Tibial nerve (tissue), 4 donors: ENCODE measurements at places on chromosomes 4 and X. TPM values are rescaled to one million over a fixed set of nuclear protein-coding genes. Genes with fewer than 3 reads are reported as not detected.

- H3K27ac ChIP-seq: no peak overlapping the region
- H3K4me3 ChIP-seq: no peak overlapping the region
- no peaks in the 10 kb centered on the region for H3K36me3 ChIP-seq
- no peak for DNase-seq
- no peaks in the 10 kb centered on the region for H3K4me1 ChIP-seq
- no peaks in the 10 kb centered on the region for H3K27me3 ChIP-seq
Observed at GRCh38 chr4:141180991-141181761, 39.5 kb upstream of the ZNF330 start.

- H3K27ac ChIP-seq: no peak overlapping the region
- H3K4me1 ChIP-seq: no peaks in the 10 kb centered on the region
- H3K27me3 ChIP-seq: no peaks in the 10 kb centered on the region
- no peaks in the 10 kb centered on the region for H3K36me3 ChIP-seq
- no peak overlapping the region for H3K4me3 ChIP-seq
Observed at GRCh38 chr4:125039550-125039949, 275.2 kb upstream of the FAT4 start.

- H3K4me3 ChIP-seq: no peak overlapping the region
- H3K27me3 ChIP-seq: no peaks in the 10 kb centered on the region
- no peaks in the 10 kb centered on the region for H3K36me3 ChIP-seq
- DNase-seq: no peak
Observed at GRCh38 chr4:126727461-126727860, 905.3 kb upstream of the INTU start.

DNA sequence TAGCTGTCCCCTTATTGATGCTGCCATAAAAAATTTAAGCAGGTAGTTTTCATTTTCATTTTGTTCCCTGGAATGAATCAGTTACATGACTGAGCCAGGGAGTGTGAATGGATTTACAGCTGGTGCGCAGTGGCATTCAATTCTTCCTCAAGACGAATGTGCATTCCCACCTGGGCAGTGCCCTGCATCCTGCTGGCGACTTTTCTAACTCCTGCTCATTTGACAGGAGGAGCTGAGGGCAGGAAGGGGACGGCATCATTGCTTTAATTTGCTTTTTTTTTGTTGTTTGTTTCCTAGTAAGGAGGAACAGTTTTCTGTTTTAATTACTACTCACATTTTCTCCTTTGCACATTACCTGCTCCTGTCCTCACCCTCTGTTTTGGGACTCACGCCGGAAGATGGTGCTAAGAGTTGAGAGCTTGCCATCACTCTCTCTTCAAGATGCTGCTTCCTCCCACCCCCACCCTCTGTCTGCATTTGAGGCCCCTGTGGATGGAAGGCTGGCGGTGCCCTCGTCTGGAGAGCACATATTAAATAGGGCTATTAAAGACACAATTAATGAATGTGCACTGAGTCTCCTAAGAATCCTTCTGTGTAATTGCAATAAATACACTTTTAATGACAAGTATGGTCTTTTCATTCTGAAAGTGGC lies 35.8 kb downstream of the PSAPL1 start:
- no peak overlapping the region for H3K4me3 ChIP-seq
- H3K36me3 ChIP-seq: no peaks in the 10 kb centered on the region
- no peak for DNase-seq
- no peaks in the 10 kb centered on the region for H3K27me3 ChIP-seq

DNA sequence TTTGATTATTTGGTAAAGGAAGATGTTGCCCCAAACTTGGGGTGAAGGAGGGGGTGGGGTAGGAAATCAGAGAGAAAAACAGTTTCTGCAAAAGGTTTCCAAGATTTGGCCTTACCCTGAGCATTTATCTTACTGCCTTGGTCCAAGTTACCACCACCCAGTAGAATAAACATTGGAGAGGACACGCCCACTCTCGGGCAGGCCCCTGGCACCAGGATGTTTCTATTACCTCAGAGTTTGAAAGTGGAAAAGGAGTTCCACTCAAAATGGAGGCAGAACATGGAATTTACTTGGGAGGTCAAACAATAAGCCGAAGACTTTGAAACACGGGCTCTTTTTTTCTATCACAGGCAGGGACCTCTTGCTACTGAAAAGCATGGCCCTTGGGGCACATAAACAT lies 113.7 kb downstream of the CHRNA9 start:
- no peak overlapping the region for H3K4me3 ChIP-seq
- no peaks in the 10 kb centered on the region for H3K27me3 ChIP-seq
- H3K4me1 ChIP-seq: no peaks in the 10 kb centered on the region
- no peak for DNase-seq
- H3K36me3 ChIP-seq: no peaks in the 10 kb centered on the region

GRCh38 chr4:176906709-176907108 lies 114.0 kb upstream of the VEGFC start:
- H3K36me3 ChIP-seq: no peaks in the 10 kb centered on the region
- H3K27ac ChIP-seq: no peak overlapping the region
- no peak for DNase-seq
- no peaks in the 10 kb centered on the region for H3K27me3 ChIP-seq

DNA sequence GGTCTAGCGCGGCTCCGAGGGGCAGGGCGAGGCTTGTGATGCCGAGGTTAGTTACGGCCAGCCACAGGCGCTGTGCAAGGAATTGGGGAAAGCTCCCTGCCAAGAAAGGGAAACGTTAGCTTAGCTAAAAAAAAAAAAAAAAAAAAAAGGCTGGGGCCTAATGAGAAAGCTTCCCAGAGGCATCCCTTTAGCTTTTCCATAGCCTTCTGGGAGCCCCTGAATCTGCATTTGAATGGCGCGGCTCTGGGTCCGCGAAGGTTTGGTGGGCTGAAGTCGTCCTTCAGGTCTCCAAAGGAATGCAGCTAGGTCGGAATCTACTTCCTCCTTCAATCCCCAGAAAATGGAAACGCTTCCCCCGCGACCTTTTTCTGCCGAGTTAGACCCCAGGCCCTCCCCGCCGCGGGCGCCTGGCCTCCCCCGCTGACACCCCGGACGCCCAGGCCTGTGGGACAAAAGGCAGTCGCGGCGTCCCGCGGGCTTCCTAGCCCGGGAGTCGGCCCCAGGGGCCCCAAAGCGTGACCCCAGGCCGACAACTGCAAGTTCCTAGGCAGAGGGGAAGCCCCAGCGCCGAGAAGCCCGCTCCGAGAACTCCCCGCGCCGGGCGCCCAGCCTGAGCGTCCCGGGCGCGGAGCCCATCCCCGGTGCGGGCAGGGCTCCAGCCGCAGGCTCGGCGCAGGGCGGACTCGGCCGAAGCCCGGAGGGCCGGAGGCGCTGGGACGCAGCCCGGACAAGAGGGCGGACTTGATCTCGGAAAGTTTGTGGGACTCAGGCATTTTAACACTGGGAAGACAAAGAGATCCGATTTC lies 605 bp upstream of the FAT1 start:
- peaks cover 43% of the 10 kb centered on the region for H3K4me1 ChIP-seq
- H3K4me3 ChIP-seq: peak overlapping the region; percentile 63
- no peak for DNase-seq
- peak overlapping the region; percentile 88 for H3K27ac ChIP-seq
- no peaks in the 10 kb centered on the region for H3K36me3 ChIP-seq
- no peaks in the 10 kb centered on the region for H3K27me3 ChIP-seq

DNA sequence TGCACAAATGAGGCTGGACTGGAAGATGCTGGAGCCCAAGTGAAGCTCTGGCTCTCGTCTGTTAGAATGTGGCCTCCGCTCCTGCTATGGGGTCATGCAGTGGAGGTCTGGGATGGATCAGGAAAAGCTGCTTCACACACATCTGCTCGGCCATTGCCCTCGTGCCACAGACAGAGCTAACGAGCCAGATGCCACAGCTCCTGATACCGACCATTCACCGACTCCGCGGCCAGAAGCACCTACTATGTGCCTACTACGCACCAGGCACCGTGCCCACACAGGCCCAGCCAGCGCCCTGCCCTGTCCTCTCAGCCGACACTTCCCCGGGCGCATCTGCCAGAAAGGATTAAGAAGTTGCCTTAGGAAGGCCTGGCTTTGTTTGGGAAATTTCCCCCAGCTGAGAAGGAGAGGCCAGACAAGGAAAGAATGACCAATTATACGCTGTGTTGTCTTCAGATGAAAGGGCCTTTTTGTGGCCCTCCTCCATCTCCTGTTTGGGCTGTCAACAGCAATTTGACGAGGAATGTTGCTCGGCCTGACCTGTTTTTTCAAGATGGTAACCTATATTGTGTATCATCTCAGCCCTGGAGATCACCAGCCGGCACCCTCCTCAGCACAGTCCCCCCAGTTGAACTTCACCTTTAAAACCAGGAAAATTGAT lies 34.3 kb downstream of the HMX1 start:
- no peaks in the 10 kb centered on the region for H3K27me3 ChIP-seq
- H3K4me3 ChIP-seq: no peak overlapping the region
- no peaks in the 10 kb centered on the region for H3K4me1 ChIP-seq
- no peak for DNase-seq

DNA sequence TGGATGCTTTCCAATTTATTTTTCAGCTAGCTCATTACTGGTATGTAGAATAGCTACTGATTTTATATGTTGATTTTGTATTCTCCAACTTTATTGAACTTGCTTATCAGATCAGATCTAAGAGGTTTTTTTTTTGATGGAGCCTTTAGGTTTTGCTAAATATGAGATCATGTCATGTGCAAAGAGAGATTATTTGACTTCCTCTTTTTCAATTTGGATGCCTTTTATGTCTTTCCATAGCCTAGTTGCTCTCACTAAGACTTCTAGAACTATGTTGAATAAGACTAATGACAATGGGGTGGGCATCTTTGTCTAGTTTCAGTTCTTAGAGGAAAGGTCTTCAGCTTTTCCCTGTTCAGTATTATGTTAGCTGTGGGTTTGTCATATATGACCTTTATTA lies 11.7 kb downstream of the MAGEE1 start:
- H3K36me3 ChIP-seq: no peaks in the 10 kb centered on the region
- no peaks in the 10 kb centered on the region for H3K27me3 ChIP-seq
- DNase-seq: no peak
- no peaks in the 10 kb centered on the region for H3K4me1 ChIP-seq
- H3K27ac ChIP-seq: no peak overlapping the region
- H3K4me3 ChIP-seq: no peak overlapping the region

GRCh38 chrX:29728639-29729038 lies 486.7 kb upstream of the MAGEB2 start:
- no peak overlapping the region for H3K27ac ChIP-seq
- DNase-seq: no peak
- H3K27me3 ChIP-seq: no peaks in the 10 kb centered on the region
- H3K4me1 ChIP-seq: no peaks in the 10 kb centered on the region

The SPATA18 gene
- 2.9 TPM for total RNA-seq
